ENCODE measurements at places on chromosomes 3 and 15.

- DNase-seq, result no peak
Measured at GRCh38 chr15:85598718-85599398, 195.9 kb downstream of the KLHL25 start.

- no peak for DNase-seq
Measured at GRCh38 chr15:98163319-98164045, 203.0 kb downstream of the ARRDC4 start.

GRCh38 chr3:115814778-115815380 is 191.6 kb downstream of the GAP43 start:
- DNase-seq, result peak; percentile 64

DNA sequence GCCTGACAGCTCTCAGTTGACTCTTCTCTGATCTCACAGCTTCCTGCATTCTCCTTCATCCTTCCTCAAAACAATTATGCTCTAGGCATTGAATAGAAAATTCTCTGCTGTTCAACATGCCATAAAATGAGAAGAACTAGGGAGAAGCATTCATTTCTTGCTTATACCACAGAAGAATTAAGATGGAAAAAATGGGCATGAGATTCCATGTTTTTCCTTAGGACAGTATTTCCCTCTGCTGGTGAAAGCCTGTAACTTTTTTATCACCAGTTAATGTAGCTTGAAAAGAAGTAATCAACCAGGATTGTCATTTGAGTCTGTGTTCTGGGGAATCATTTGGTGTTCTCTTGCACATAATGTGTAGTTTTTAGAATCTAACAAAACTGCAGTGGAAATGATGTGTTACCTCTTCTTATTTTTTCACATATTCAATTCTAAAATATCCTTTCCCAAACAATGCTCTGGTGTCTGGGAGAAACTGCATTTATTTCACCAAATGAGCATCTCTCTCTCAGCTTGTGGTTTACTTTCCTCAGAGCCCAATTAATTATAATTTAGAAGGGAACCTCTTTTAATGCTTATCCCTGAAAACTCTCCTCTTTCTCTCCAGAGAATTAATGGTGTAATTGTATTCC is 92.8 kb upstream of the DCBLD2 start:
- peak; percentile 67 for DNase-seq

- DNase-seq, result no peak
Measured at GRCh38 chr15:47806008-47806407, 88.7 kb downstream of the SEMA6D start.

DNA sequence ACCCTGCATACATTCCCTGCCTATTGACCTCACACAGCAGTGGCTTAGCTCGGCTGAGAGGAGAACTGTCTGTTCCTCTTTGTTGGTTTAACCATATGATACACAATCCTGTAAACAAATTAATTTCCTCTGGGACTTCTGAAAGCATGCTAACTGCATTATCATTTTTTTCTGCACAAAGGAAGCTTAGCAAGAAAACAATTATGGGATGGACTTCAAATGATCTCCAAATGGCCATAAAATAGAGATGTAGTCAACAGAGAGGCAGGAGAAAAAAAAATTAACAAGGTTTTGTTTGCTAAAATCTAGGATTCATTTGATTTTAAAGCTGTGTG is 14.4 kb upstream of the TMC3 start:
- DNase-seq, result no peak

- no peak for DNase-seq
Measured at GRCh38 chr3:184172681-184173373, 1.8 kb upstream of the AP2M1 start.

DNA sequence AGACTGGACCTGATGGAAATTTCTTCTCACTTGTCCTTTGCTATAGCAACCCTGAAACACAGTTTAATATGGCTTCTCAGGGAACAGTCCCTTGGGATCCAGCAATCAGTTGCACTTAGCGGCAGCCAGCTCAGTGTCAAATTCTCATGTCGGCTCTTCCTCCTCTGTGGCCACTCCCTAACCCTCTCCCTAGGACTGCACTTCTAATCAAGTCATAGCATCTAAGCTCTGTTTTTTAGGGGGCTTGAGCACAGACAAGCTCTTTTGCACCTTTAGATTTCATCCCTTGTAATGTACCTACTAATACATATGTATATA is 250.5 kb upstream of the TLE3 start:
- no peak for DNase-seq

DNA sequence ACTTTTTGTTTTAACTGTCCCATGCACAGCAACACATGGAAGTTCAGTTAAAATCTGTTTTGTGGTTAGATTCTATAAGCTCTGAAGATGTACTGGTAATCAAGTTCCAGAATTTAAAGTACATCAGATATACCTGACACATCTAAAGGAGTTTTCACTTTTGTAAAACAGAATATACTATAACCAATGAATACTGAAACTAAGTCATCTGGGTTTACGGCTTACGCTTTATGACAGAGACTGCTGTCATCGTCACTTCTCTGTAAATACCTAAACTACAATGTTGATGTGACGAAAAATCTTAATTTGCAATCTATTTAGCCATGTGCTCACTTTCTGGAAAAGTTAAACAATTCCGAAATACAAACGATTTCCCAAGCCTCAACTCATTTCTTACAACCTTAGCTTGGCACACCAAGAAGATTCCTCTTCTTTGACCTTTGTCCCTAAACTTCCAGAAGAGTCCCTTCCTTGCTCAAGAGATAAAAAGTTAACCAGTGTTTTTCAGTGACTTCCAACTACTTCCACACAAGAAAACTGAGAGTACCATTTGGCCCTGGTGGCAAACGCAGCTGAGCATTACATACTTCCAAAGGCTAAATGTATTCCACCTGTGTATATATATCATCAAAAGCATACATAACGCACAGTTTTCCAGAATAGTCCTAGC is 56.8 kb upstream of the NEK10 start:
- DNase-seq, result no peak

DNA sequence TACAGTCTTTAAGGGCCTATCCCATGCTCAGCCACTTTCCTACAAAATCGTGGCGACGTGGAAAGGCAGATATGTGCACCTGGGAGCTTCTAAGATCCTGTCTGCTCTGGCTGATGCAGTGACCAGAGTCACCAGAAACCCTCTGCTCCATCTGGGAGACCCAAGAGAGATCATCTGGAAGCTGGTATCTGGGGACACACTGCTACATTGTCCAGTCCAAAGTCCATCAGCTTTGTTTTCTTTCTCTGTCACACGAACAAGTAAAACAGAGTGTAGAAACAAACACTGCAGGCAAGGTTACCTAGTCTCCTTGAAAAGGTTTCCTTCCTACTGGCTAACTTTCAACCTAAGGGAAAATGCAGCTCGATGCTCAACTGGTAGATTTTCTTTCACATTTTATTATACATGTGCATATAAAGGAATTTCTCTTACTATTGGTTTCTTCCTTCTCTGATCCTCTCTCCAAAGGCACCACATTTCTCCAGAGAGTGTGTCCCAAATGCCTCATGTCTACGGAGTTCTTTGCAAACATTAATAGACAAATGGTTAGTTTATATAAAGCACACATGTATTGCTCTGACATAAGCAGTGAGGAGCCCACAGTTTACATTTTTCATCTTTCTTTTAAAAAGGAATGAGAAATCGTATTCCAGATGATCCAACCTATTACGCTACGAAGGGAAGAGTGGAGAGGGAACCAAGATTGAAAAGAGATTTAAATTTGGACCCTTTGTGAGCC is 8.3 kb upstream of the GREM1 start:
- DNase-seq, result no peak

DNA sequence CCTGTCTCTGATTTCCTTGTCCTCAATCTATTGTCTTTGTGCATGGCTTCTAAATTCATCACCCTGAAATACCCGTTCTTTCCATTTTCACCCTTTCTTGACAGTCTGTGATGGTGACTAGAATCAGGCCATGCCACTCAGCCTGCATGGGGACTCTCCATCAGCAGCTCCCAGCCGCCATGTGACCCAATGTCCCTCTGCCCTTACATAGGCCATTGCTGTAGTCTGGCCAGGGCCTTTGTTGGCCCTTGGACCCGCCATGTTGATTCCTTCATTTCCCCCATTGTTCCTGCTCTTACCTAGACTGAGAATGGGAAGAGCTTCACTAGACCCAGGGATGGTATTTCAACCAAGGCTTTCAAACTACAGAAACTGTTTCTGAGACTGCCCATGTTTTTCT is 45.8 kb downstream of the SPSB4 start:
- DNase-seq, result no peak

- DNase-seq, result no peak
Measured at GRCh38 chr3:53753518-53754183, 92.6 kb downstream of the CHDH start.

GRCh38 chr15:83299462-83299861 is 15.0 kb upstream of the BNC1 start:
- no peak for DNase-seq

DNA sequence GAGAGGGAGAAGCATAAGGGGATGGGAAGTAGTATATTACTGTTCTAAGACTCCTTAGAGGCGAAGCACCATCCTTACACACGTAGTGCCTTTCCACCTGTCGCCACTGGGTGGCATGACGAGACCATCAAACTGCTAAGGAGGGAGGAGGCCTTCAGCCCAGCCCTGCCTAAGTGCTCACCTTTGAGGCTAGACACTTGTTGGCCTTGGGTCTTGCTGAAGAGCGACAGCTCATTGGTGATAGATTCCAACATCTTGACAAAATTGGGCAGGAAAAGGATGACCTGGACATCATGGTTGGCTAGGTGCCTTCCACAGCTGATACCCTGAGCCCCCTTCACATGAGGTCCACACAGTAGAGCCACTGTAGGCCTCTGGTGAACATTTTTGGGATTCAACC is 19.6 kb downstream of the CLK3 start:
- no peak for DNase-seq

GRCh38 chr3:24457719-24458118 is 36.9 kb downstream of the THRB start:
- no peak for DNase-seq

- DNase-seq, result no peak
Measured at GRCh38 chr3:133443649-133444422, 44.0 kb downstream of the BFSP2 start.

DNA sequence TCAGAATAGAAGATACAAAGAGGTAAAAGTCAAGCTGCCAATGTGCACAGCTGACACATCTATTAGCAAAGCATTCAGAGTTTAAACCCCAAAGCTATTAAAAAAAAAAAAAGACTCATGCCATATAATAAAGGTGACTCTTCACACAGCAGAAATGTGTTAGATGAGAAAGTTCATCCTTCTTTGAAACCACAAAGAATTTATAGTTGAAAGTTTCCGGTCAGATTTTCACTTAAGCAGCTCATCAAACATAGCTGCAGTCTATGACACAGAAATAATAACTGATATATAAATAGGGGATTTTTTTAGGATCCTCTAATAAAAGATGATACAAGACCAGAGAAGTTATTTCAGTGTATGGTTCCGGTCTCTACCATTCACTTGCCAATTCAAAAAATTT is 76.6 kb downstream of the WWTR1 start:
- no peak for DNase-seq

- no peak for DNase-seq
Measured at GRCh38 chr3:69200384-69201068, 78.1 kb upstream of the LMOD3 start.

DNA sequence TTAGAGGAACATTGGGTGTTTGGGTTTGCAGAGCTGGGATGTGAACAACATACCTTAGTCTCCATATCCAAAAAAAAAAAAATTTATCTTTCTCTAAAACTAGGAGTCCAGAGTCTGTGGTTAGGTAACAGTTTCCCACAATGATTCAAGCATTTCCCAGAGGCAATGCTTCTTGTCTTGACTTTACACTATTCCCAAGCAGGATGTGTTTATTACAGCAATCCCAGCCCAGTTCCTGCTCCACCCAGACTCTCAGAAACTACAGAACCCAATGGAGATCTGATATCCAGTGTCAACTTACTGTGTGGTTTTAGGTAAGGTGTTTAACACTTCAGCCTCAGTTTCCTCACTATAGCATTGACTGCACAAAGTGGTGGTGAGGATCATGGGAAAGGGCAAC is 2.3 kb upstream of the C3orf62 start:
- no peak for DNase-seq

GRCh38 chr3:51830836-51831385 is 30.5 kb upstream of the IQCF2 start:
- DNase-seq, result no peak

DNA sequence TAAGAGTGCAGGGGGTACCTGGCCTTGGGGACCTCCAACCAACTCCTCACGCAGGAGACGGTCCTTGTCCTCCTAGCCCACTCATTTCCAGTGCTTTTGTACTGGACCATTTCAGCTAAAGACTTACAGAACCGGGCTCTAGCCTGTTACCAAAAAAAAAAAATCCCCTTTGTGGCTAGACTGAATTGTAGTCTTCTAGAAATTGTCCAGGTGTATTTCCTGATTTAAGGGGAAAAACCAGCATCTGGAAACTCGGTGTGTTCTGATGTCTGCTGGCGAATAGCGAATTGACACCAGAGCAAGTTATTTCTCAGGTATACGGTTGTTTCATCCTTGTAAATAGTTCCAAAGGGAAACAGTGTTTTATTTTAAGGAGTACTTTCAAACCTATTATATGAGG is 21.1 kb upstream of the MINDY4B start:
- DNase-seq, result no peak

All from SK-N-MC (cell line).